ENCODE measurements at places on chromosomes 16 and 17.

GRCh38 chr17:33463887-33464286 lies 170.8 kb upstream of the ASIC2 start:
- DNase-seq, result no peak

DNA sequence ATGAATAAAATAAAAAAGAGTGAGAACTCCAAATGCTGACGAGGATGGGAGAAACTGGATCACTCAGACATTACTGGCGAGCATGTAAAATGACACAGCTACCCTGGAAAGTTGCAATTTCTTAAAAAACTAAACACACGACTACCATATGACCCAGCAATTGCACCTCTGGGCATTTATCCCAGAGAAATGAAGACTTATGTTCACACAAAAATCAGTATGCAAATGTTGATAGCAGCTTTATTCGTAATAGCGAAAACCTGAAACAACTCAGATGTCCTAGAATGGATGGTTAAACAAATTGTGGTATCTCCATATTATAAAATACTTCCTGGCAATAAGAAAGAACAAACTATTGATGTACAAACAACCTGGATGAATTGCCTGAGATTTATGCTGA lies 357.2 kb upstream of the ASIC2 start:
- DNase-seq, result no peak

DNA sequence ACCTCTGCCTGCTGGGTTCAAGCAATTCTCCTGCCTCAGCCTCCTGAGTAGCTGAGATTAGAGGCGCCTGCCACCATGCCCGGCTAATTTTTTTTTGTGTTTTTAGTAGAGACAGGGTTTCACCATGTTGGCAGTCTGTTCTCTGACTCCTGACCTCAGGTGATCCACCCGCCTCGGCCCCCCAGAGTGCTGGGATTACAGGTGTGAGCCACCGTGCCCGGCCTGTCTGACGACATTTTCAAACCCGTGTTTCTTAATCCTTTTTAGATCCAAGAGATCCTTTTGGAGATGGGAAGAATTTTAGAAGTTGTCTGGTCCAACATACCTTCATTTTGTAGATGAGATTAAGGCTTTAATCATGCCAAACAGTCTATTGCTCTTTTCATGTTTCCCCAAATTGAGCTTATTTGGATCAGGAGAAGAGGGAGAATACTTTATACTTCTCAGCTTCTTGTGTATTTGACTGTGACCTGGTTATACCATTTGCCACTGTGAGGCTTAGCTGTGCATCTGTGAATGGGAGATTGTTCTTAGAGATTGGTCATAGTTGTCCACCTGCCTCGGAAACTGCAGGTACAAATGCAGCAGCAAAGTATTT lies 25.8 kb downstream of the USP10 start:
- DNase-seq, result no peak

- no peak for DNase-seq
Observed at GRCh38 chr17:15981208-15981607, 18.3 kb downstream of the ZSWIM7 start.

DNA sequence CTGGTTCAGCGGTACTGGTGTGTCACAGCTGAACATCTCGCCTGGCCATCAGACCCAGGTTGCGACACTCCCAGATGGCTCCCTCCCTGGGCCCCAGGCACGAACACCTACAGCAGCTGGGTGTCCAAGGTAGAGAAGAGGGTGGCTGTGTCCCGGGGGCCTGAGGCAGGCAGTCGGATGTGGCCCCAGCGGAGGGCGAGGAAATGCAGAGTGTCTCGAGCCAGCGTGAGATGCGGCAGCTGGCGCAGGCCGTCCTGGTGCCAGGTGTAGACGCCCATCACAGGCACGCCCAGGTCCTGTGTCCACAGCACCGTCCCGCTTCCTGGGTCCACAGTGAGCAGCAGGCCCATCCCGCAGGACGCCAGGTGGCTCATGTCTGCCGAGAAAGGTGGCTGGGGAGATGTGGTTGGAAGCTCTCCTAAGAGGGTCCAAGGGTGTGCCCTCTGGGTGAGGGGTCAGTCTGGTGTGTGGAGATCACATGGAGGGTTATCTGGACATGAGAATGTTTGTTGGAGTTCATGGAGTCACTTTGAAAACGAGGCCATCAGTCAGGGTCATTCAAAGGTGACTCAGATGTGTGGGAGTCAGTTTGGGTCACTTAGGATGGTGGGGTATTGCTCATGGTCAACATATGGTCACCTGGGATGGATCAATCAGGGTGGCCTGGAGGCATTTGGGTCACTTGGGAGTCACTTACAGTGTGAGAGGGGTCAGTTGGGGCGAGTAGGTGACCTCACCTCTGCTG lies 8.1 kb downstream of the ERN2 start:
- no peak for DNase-seq

- no peak for DNase-seq
Observed at GRCh38 chr17:81277421-81277820, 17.7 kb downstream of the SLC38A10 start.

GRCh38 chr16:74226338-74226954 lies 70.2 kb upstream of the PSMD7 start:
- DNase-seq, result no peak

- no peak for DNase-seq
Observed at GRCh38 chr16:31430380-31431052, 2.4 kb upstream of the COX6A2 start.

GRCh38 chr16:79601931-79602627 lies 1.5 kb upstream of the MAF start:
- DNase-seq, result peak; percentile 70

GRCh38 chr16:2296661-2297505 lies 29.0 kb upstream of the RNPS1 start:
- DNase-seq, result no peak

GRCh38 chr16:67884684-67885083 lies at the start of gene NRN1L:
Gene NRN1L (plus strand): TSS chr16:67884885. CDS start chr16:67884904, 19 bp downstream.
- no peak for DNase-seq

GRCh38 chr16:49282690-49283375 lies 1.2 kb upstream of the CBLN1 start:
- DNase-seq, result no peak

DNA sequence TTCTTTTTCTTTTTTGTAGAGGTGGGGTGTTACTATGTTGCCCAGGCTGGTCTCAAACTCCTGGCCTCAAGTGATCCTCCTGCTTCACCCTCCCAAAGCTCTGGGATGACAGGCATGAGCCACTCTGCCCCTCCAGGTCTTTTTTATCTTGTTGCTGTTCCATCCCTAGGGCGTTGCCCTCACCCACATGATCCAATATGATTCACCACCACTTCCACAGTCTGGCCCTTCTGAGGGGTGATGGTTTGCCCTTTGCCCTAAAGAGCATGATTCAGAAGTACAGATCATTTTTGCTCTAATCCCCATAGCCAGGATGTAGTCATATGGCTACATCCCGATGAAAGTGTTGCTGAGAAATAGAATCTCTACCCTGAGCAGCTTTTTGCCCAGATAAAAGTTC lies 18.8 kb downstream of the STX4 start:
- no peak for DNase-seq

DNA sequence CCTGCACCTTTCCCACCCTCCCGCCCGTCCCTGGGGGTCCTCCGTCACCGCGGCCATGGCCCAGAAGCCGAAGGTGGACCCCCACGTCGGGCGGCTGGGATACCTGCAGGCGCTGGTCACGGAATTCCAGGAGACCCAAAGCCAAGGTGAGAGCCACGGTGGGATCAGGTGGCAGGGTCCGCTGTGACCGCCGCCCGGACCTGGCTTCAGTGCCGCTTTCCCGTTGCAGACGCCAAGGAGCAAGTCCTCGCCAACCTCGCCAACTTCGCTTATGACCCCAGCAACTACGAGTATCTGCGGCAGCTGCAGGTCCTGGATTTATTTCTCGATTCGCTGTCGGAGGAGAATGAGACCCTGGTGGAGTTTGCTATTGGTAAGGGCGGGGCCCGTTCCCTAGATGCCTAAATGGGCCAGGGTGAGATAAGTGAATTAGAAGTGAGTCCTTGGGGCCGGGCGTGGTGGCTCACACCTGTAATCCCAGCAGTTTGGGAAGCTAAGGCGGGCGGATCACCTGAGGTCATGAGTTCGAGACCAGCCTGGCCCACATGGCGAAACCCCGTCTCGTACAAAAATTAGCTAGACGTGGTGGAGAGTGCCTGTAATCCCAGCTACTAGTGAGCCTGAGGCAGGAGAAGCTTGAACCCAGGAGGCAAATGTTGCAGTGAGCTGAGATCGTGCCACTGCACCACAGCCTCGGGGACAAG lies 617 bp downstream of the ARMC7 start:
- no peak for DNase-seq

GRCh38 chr17:56047331-56047730 lies 105.9 kb upstream of the ANKFN1 start:
- DNase-seq, result no peak

DNA sequence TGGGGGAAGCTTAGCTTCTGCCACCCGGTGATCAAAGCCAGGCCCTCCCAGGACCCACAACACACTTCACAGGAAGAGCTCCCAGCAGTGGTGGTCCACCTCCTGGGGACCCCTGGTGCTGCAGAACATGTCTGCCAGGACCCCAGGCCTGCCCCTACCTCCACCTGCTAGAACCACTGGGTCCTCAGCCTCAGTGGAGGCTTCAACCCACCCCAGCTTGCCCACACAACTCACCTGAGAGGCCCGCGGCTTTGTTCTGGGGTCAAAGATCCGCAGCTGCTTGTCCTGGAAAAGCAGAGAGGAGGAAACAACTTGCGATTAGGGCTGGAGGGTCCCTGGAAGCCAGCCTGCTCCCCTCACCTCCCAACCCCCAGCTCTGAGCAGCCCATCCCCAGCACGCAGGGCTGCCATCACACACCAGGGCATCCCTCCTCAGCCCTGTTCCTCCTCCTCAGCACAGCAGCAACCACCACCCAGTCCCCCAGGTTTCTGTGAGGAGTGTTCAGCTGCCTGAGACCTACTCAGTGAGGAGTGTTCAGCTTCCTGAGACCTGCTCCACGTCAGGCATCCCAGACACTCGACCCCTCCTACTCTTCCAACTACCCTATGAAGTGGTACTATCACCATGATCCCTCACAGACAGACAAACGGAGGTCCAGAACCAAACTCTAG lies 21.2 kb downstream of the CORO7 start:
- DNase-seq, result no peak

- no peak for DNase-seq
Observed at GRCh38 chr17:49822829-49823228, 25.0 kb downstream of the TAC4 start.

DNA sequence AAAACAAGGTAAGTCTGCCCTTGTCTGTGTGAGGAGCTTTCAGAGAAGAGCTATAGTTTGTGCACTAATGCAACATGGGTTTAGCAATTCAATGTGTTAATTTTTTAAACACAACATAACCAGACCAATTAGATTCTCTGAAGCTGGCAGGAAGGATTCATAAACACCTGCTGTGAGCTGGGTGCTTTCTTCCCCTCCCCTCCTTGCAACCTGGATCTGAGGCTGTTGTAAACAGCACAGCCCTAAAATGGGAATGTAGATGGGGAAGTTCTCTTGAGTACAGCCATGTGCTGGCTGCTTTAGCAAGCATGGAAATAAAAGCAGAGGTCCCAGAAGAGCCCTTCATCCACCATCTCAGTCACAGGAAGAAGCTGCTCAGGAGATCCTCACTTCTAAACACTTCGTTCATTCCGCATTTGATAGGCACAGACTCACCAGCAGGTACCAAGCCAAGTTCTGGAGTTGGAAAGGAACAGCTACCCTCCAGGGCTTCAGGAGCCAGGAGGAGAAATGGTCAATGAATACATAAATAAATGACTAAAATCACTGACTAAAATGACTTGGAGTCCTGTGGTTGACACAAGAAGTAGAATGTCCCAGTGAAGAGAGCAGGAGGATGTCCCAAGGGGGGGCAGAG lies 21.7 kb downstream of the AXIN2 start:
- DNase-seq, result no peak

- no peak for DNase-seq
Observed at GRCh38 chr16:74496054-74496453, 74.8 kb upstream of the CLEC18B start.

GRCh38 chr17:28412099-28412498 lies 6.1 kb upstream of the SLC46A1 start:
- no peak for DNase-seq

Data from activated CD4-positive, alpha-beta T cell treated with anti-CD3 and anti-CD28 coated beads for 1 hour (primary cell).